CD8-positive, alpha-beta T cell (primary cell): ENCODE measurements at places on chromosomes 1 and 21.

GRCh38 chr1:157992031-157992832 is 1.2 kb upstream of the KIRREL1 start:
- DNase-seq: peak; percentile 59

- peak; percentile 74 for DNase-seq
These were observed at the start of gene DNM3 for GRCh38 chr1:171841050-171841910. DNM3 (plus strand) TSS chr1:171841498; CDS start chr1:171841657, 159 bp downstream.

DNA sequence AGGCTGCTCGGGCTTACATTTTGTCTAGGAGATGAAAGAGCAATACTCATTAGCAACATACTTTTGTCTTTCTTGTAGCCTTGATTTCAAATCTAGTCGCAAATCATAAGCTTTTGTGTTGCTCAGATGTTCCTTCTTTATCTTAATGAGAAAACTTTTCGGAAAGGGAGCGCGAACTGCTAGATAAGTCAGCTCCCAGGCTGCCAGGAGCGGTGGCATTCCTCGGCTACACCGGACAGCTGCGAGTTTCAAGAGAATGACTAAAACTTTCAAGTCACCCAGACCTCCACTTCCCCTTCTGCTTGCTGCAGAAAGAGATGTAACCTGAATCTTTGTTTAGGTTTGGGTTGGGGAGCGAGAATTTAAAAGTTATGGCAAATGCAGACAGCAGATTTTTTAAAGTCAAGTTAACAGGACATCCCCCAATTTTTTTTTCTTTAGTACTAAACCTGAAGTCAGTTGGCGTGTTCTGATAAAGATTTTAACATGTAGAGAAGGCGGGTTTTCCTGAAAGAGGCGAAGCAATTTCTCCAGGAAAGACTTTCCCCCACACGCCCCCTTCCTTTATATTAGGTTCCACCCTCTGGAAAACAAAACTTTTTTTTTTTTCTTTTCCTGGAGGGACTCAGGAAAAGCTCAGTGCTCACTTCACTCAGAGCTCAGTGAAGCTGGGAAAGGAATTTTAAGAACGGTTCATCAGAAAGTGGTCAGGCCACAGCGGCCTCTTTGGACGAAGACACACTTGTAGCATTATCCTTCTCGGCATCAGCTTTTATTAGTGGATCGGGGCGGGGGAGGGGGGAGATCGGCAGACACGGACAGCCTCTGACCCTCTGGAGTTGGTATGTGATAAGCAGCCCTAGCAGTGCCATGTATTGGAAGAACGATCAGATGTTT is at the start of gene LHX8:
TSS of gene LHX8 (plus strand) at position 639 of the 897 bp plus-strand sequence. CDS start 2,227 bp downstream, outside the sequence.
- no peak for DNase-seq

GRCh38 chr1:167775178-167775577 is 53.4 kb downstream of the MPZL1 start:
- DNase-seq: no peak

- no peak for DNase-seq
These were observed 311.3 kb downstream of the NCAM2 start for GRCh38 chr21:21309510-21309909.

- no peak for DNase-seq
These were observed 25.9 kb downstream of the EPHX1 start for GRCh38 chr1:225835856-225836255.

GRCh38 chr1:164982545-164982944 is 374.0 kb downstream of the LMX1A start:
- DNase-seq: no peak

DNA sequence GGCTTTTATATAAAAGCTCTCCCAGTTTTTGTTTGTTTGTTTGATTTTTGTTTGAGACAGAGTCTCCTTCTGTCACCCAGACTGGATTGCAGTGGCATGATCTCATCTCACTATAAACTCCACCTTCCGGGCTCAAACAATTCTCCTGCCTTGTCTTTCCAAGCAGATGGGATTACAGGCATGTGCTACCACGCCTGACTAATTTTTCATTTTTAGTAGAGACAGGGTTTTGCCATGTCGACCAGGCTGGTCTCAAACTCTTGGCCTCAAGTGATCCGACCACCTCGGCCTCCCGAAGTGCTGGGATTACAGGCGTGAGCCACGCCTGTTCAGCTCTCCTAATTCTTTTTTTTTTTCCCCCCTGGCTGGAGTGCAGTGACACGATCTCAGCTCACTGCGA is 4.4 kb downstream of the PCAT6 start:
- DNase-seq: no peak

GRCh38 chr1:1419363-1419812 is 1.7 kb downstream of the ANKRD65 start:
- no peak for DNase-seq

DNA sequence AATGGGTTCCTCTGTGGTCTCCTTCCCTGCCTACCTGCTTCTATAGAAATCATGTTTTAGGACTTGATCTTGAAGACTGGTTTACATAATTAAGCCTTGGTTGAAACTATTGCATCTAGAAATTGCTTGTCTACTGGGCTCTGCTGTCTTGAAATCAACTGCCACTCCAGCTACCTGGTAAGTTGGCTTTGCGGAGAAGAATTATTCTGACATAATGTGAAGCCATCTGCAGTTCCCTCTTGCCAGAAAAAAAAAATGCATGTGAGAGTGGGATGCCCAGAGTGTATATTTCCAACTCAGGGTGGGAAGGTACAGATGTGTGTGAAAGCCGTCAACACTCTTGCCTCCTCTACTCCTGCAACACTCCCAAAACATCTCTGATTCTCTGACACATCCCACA is 27.2 kb downstream of the C8B start:
- DNase-seq: no peak

DNA sequence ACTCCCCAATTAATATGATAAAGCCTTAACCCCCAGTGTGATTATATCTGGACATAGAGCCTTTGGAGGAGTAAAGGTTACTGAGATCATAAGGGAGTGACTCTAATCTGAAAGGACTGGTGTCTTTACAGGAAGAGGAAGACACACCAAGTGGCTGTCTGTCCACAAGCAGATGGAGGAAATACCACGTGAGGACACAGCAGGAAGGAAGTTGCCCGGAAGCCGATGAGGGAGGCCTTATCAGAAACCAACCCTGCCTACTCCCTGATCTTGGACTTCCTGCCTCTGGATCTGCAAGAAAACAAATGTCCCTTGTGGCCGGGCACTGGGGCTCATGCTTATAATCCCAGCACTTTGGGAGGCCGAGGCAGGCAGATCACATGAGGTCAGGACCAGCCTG is 110.3 kb upstream of the CHRM3 start:
- DNase-seq: no peak

DNA sequence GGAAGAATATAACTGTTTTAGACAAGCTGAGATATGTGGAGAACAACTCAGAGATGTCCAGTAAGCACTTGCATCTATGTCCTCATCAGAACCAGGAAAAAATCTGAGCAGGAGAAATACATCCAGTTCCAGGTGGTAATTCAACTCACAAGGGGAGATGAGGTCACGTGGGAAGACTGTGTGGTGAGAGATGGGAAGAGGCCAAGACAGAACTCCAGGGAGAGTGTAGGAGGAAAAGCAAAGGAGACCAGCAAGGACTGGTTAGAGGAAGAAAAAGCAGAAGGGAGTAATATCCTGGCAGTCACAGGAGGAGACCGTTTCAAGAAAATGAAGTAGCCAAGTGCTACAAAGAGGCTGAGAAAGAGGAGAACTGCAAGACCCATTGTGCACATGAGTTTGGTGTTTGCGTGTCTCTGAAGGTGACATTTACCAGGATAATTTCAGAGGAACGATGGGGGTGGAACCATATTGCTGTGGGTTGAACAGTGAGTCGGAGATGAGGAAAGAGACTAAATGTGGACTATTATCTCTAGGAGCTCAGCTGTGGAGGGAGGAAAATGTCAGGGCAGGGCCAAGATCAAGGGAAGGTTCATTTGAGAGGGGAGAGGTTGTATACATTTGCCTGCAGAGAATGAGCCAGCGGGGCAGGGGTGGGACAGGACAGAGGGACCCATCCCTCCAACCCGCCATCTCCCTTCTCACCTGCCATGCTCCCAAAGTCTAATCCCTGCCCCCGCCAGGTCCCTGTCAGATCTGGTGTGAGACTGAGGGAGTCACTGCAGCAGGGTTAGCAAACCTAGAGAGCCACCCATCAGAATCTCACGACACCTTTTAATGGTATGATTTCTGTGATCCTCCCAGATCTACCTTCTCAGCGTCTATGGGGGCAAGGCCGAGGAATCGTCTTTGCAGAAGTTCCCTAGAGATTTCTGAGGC is 24.9 kb downstream of the SUSD4 start:
- DNase-seq: no peak

DNA sequence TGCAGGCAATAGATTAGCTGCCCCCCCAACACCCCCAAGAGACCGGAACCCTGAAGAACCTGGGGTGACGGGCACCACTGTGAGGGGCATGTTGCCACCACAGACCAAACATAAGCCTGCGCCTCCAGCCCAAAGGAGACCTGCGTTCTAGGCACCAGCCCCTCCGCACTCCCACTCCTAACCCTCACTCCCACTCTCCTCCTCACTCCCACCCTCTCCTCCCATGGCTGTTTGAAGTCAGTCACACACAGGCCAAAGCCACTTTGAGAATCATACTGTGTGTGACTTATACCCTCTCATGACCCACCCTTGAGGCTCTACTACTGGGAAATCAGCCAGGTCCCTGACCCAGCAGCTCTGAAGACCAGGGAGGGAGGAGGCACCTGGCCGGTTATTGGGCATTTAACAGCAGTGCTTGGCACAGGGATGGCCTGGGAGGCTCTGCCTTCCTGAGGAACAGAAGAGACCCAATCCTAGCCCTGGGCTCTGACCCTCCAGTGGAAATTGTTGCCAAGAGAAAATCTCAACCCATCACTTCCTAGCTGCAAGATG is 43.5 kb downstream of the FBXO2 start:
- no peak for DNase-seq

DNA sequence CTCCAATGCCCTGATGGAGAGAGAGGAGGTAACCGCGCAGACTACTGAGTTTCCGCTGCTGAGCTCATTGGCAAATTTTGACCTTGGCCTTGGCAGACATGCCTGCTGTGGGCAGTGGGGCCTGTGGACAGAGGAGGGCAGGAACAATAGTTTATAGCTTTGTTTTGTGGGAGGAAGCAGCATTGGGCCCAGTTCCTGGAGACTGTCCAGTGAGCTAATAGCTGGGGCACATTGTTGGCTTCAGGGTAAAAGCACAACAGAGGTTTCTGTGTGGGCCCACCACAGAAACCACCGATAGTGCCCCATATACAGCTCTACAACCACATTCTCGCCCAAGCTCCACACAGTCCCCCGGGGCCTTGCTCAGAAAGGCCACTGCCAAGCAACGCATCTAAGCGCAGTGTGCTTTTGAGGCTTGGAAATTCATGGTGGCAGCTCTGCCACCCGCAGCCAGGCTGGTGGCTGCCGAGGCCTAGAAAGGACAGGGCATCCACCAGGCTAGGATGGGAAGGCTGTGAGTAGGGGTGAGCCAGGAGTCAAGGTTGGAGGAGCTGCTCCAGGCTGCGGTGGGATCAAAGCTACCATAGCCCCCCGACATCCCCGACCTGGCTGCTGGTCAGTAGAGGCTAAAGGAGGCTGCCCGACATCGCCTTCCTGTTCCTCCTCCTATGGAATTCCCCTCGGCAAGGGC is 43.2 kb downstream of the NEK2 start:
- DNase-seq: no peak

GRCh38 chr1:196393742-196394141 is 214.5 kb downstream of the KCNT2 start:
- no peak for DNase-seq

- no peak for DNase-seq
These were observed 14.8 kb upstream of the COL11A1 start for GRCh38 chr1:103122983-103123720.

DNA sequence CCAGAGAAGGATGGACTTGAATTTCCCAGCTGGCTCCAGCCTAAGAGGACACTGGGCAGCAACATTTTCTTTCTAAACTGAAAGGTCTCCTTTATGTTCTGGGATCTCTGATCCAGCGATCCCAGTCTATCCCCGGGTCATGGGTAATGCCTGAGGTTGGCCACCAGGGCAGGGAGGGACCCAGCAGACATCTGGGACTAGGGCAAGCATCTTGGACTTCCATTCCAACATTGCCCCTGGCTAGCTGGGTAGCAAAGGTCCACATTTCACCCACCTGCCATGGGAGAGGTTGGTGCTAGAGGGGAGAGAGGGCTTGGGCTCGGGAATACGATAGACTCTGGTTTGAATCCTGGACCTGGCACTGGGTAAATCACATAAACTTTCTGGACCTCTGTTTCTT is 84.6 kb downstream of the LRRN2 start:
- no peak for DNase-seq

DNA sequence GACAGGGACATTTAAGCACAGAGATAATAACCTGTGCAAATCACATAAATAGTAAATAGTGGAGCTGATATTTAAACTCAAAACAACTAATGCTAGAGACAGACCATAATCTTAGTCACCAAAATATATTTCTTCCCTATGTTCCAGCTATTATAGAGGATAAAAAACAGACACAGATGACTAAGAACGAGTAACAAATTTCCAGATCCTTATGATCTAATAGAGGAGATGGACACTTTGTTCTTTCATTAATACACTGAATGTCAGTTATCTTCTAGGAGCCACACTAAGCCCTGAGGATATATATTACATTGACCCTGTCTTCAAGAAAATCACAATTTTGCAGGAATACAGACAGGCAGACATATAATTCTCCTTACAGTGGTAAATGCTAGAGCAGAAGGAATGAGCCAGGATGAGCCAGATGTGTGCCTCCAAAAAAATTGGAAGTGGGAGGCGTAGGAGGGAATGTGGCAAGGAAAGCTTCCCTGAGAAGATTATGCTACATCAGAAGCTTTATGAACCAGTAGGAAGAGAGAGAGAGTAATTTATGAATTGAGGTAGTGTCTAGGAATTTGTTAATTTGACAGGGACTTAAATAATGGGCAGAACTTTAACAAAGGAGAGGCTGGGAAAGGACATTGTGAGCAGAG is 395.4 kb upstream of the BEND5 start:
- no peak for DNase-seq
